ENCODE measurements at places on chromosomes 16 and 17. TPM values are rescaled to one million over a fixed set of nuclear protein-coding genes. Genes with fewer than 3 reads are reported as not detected.
A peak's percentile ranks its signal among the peaks of the same experiment; 100 is the strongest.

CACNG3 gene
- total RNA-seq, result not detected

CPD gene
- total RNA-seq, result 47.6 TPM

DNA sequence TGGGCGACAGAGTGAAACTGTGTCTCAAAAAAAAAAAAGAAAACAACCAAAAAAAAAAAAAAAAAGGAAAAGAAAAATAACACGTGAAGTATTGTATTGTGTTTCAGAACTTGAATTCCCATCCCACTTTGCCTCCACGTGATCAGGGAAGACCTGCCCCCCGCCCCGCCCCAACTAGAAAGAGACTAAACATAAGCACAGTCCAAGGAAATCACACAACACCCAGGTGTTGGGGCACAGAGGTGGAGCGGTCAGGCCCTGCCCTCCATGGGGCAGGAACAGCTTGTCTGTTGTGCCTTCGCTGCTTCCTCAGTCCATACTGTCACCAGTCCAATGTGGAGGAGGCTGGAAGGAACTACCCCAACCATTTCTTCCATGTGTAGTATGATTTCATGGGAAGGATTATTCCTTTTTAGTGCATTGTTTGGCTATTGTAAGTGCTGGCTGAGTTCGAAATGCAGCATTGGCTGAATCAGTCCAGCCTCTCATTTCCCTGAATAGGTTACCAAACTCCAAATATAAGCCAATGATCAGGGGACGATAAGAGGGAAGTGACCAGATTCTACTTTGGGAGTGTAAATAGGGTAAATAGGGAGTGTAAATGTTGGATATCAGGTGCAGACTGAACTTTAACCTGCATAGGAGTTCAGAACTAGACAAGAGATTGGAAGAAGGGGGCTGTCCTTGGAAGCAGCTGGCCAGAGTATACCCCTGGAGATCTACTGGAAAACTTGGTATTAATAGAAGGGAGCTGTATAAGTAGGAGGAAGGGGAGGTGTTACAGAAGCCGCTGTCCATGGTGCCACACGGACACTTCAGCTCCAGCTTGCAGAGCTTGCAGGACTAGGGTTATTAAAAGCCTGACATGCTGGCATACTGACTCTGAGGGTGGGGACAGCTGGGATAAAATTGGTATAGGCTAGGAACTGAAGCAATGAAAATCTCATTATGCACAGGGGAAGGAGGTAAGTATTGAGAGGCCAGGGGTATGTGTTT, 50.7 kb downstream of the TANGO6 start:
- peak; percentile 58 for DNase-seq
- no peaks in the 10 kb centered on the region for H3K27me3 ChIP-seq
- no peaks in the 10 kb centered on the region for H3K4me1 ChIP-seq
- H3K36me3 ChIP-seq, result no peaks in the 10 kb centered on the region

DNA sequence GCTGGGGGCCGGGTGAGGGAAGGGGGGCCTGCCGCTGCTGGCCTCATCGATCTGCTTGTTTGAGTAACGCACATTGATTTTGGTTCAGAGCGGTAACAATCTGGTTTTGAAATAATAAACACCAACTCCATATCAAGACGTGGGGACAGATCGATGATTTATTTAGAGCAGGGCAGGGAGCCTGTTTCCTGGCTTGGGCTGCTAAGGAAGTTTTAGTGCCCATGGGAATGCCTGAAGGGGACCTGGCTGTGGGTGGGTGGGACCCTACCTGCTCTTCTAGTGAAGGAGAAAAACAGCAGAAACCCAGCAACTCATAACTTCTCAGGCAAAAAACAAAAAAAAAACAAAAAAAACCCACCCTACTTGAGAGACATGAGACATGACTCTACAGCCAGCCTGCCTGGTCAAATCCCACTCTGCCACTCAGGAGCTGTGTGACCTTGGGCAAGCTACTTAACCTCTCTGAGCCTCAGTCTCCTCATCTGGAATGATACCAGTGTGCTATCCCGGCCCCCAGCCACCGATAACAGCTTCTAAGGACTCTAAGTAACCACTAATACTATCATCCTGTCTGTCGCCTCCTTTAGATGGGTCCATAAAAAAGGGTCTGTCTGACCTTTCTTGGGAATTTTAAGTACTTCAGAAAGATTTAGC, 66.0 kb downstream of the PIPOX start:
- H3K27me3 ChIP-seq, result no peaks in the 10 kb centered on the region
- H3K36me3 ChIP-seq, result peaks cover 66% of the 10 kb centered on the region
- no peak overlapping the region for H3K4me3 ChIP-seq
- DNase-seq, result no peak
- H3K27ac ChIP-seq, result no peak overlapping the region

- H3K36me3 ChIP-seq, result peaks cover 57% of the 10 kb centered on the region
- H3K4me1 ChIP-seq, result peaks cover 7% of the 10 kb centered on the region
- no peak overlapping the region for H3K4me3 ChIP-seq
- no peak for DNase-seq
- peak overlapping the region; percentile 43 for H3K27ac ChIP-seq
- no peaks in the 10 kb centered on the region for H3K27me3 ChIP-seq
Observed at GRCh38 chr17:82486231-82487094, 27.9 kb downstream of the NARF start.

DNA sequence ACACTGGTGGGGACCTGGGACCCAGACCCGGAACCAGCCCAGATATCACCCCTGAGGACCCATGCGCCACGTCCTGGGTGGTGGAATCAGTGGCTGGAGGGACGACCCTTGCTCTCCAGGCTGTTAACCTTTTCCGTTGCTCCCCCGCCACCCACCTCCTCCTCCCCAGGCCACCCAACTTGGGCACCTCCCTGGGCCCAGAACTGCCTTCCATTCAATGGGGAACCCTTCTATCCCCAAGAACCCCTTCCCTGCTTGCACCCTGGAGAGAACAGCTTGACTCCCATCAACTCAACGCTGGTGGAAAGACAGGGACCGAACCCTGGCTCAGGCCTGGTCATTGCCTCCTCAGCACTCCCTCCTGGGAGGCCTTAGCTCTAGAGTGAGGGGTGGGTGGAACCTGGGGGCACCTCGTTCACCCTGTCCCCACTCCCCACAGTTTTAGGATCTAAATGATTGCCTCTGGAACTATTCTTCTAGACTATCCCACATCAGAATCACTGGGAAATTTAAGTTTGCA, 5.7 kb upstream of the IL32 start:
- H3K4me3 ChIP-seq, result peak overlapping the region; percentile 93
- H3K4me1 ChIP-seq, result no peaks in the 10 kb centered on the region
- H3K27ac ChIP-seq, result peak overlapping the region; percentile 44
- H3K27me3 ChIP-seq, result peaks cover 2% of the 10 kb centered on the region

All from cardiac muscle cell (in vitro differentiated cells and primary cell).